NCI-H187 treated with DMSO at 0.1 percent for 48 hours (cell line): ENCODE measurements at places on chromosomes 1 and 21.

GRCh38 chr1:54259546-54260140 lies 59.7 kb downstream of the MRPL37 start:
- no peak for DNase-seq

- DNase-seq: no peak
Measured at GRCh38 chr1:39732730-39733129, 6.0 kb upstream of the PPIE start.

- no peak for DNase-seq
Measured at GRCh38 chr1:55702064-55702463, 486.9 kb upstream of the USP24 start.

DNA sequence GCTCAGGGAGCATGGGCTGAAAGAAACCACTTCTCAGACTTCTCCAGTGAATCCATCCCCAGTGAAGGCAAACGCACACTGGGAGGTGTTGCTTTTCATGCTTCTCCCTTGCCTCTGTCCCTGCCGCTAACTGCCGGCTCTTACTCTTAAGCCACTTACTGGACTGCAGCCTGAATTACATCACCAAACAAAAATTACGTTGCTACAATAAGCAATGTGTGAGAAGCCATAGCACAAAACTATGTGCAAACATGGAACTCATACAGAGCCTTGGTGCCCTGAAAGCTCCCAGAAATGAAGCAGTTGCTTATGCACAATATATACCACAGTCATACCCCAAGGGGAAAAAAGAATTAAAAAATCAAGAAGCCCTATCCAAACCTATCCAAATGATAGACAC lies 375.2 kb downstream of the KCNH1 start:
- DNase-seq: no peak

- no peak for DNase-seq
Measured at GRCh38 chr1:10288029-10288615, 77.8 kb downstream of the KIF1B start.

DNA sequence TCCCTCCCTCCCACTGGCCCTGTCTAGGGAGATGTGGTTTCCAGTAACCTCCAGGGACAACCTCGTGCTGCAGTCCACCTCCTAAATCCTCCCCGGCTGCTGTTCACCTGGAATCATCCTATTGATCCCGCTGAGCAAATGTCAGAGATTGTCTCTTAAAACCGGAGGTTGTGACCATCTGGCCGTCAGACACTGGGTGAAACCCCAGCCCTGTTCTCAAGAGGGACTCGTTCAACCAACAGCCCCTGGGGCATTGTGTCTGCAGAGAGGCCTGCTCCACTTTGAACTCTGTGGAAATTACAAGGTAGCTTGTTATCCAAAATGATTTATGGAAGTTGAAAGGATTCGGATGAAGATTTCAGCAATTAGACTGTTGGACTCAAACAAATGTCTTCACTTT lies 498.0 kb downstream of the MATN1 start:
- DNase-seq: no peak

DNA sequence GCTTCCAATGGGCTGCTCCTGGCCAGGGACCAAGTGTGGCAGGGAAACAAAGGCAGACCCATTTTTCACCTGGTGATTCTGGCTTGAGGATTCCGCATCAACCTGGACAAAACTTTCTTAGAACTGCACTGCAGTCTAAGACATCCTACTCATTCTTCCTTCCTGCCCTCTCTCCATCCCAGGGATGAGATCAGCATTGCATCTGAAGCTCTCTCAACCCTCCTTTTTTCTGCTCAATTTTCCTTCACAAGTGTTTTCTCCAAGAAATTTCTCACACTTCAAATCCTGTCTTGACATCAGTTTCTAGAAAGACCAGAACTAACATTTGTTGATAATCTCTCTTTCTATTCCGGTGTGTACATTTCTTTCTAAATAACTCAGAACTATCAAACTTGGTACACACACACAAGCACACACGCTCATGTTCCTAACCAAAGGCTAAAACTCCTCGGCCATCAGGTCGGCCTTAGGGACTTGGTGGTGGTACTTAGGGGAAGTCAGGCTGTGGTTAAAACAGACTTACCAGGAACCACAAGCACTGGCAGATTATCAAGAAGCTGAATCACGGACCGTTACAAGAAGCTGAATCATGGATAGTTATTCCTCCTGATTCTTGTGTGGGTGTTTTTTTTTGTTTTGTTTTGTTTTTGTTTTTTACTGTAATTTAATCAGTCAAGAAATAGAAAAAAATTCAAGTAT lies 21.0 kb upstream of the CXADR start:
- no peak for DNase-seq

GRCh38 chr1:101239095-101240040 lies 2.5 kb downstream of the S1PR1 start:
- no peak for DNase-seq

- no peak for DNase-seq
Measured at GRCh38 chr1:205983925-205984725, 19.1 kb downstream of the RAB7B start.

GRCh38 chr1:183023601-183024316 lies 539 bp downstream of the LAMC1 start:
- DNase-seq: peak; percentile 39

DNA sequence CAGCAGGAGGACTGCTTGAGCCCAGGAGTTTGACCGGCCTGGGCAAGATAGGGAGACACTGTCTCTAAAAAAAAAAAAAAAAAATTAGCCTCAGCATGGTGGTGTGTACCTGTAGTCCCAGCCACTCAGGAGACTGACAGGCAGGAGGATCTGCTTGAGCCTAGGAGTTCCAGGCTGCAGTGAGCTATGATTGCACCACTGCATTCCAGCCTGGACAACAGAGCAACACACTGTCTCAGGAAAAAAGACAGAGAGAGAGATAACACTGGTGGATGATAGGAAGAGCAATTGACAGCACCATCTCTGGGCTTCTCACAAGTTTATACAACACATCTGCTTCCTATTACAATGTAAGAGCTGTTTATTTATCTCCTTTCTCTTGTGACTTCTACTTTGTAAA lies 2.4 kb upstream of the RNU11 start:
- no peak for DNase-seq

GRCh38 chr1:22673486-22674409 lies 20.7 kb downstream of the C1QB start:
- no peak for DNase-seq

DNA sequence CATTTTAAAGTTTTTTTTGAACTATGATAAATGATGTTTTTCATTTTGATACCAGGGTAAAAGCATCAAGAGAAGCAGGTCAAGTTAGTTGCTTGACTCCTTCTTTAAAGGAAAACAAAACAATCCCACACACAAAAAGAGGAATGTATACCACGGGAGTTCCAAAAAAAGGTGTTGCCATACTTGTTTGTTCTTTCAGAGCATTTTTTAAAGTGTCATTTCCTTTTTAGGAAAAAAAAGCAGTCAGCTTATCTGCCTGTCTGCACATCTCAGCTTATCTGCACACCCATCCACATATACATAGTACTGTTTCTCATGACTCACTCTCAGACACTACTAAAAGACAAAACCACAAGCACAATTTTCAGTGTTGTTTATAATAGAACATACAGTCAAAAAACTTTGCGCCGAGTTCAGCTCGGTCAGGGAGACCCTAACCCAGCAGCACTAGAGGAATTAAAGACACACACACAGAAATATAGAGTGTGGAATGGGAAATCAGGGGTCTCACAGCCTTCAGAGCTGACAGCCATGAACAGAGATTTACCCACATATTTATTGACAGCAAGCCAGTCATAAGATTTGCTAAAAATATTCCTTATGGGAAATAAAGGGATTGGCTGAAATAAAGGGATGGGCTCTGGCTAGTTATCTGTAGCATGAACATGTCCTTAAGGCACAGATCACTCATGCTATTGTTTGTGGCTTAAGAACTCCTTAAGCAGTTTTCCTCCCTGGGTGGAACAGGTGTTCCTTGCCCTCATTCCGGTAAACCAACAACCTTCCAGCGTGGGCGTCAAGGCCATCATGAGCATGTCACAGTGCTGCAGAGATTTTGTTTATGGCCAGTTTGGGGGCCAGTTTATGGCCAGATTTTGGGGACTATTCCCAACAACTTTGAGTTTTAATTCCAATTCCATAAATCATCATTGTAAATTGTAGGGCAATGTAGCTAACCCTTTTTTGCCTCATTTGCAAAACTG lies 11.4 kb upstream of the MNDA start:
- DNase-seq: no peak

DNA sequence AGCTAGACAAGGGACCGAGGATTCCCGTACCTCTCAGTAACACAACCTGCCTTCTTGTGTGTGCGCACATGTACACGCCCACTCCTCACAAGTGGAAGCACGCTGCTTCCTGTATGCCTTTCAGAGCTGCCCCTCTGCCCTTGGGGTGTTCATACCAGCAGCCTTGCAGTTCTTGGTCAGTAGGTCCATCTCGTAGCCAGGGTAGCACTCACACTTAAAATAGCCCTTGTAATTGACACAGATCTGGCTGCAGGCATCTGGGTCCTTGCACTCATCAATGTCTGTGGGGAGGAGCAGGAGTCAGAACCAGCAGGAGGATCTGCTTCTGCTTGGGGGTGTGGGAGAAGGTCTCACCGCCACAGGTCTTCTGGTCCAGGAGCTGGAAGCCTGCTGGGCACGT lies 32.6 kb upstream of the MAGOH start:
- DNase-seq: no peak

GRCh38 chr1:225890346-225891228 lies 1.6 kb upstream of the LEFTY1 start:
- no peak for DNase-seq

DNA sequence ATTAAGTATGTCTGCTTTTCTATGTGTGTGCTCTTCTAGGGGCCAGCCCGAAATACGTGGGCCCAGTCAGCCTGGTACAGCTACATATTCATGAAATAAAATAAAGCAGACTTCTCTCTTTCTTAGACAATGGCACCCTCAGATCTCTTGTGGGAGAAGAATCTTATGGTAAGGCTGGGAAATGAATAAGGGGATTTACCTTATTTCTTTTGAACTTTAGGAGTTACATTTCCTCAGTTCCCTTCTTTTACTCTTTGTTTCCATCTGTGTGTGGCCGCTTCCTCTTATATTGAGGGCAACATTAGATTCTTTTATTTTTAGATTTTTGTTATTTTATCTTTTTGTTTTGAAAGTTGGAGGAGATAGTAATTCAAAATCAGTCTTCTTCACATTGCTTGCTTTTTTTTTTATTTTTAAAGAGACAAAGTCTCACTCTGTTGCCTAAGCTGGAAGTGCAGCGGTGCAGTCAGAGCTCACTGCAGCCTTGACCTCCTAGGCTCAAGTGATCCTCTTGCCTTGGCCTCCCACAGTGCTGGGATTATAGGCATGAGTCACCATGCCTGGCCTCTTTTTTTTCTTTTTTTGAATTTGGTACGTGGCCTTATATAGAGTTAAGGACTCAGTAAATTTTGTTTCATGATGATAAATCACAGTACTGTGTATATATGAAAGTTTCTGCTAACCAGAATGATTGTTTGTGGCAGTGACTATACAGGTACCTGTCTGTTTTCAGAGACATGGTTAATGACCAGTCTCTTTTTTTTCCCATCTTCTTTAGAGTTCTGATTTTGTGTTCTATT lies 9.1 kb downstream of the LAMC1 start:
- DNase-seq: no peak

DNA sequence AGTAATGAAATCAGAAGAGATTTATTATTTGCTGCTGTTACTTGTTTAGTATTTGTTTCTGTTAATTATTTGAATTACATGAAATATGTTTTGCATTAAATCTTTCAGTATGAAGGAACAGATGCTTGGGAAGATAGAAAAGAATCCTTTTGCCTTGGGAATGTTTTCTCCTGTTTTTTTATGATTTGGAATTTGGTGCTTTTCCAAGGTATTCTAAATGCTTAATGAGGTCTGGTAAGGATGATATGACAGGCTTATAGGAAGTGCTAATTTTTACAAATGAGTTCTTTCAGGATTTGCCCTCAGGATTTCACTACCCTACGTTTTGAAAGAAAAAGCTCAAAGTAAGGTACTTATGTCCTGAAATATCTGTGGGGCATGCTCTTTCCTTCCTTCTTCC lies 25.6 kb upstream of the ST6GALNAC3 start:
- DNase-seq: no peak

DNA sequence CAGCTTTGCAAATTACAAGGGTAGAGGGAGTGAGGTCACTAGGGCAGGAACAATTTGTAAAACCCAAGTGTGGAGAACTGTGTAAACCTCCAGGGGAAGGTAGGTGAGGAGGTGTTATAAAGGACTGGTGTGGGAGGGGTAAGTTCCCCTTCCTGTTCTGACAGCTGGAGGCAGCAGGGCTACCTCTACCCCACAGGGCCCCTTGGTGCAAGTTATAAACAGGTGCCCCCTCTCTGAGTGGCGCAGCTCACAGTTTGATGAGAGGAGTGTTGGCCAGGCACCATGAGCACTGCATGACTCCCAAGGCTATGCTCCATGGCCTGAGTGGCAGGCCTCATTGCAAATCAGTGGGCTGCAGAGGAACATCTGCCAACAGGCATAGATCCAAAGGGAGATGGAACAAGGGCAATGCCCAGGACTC lies 41.0 kb downstream of the MFSD2A start:
- no peak for DNase-seq

- no peak for DNase-seq
Measured at GRCh38 chr1:12015499-12015898, 3.8 kb upstream of the MIIP start.

DNA sequence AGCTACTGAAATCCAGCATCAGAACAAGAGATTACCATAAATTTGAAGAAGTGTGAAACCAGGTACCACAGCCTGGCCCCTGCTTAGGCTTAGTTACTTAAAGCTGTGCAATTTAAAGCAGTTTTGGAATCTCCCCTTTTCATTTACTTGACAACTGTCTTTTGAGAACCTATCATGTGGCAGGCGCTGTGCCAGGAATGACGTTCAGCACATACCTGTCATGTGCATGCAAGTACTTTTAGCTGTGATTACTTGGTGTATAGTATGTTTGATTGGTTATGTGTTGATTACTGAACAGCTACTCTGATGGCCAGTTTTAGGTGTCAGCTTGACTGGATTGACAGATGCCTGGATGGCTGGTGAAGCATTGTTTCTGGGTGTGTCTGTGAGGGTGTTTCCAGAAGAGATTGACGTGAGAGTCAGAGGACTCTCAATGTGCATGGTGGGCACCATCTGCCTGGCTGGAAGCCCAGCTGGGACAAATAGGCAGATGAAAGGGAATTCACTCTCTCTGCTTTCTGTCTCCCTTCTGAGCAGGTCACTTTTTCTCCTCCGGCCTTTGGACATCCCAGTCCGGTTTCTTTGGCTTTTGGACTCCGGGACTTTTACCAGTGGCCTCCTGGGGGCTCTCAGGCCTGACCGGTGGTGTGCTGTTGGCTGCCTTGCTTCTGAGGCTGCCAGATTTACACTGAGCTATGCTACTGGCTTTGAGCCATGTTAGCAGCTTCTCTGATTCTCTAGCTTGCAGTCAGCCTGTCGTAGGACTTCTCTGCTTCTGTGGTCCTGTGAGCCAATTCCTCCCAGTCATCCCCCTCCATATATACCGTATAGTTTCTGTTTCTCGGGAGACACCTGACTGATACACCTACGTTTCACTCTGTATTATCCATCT lies 178.0 kb downstream of the RYR2 start:
- no peak for DNase-seq

DNA sequence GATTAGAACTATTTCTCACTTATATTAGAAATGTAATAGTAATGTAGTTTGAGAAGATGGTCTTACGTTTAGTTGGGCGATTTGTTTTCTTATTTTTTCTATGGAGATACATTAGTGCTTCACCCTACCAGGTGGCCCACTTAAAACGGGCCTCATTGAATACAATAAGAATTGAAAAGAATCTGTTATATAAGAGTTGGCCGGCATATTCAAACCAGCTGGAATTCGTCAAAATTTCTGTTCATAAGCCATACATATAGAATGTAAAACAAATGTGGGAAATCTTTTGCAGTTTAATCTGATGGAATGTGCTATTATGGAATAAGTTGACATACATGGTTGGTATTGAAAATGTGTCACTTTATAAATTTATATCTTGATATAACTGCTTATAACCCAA lies 96.4 kb upstream of the C1orf105 start:
- DNase-seq: no peak
